ENCODE measurements at places on chromosomes 3 and 15.

GRCh38 chr3:40504636-40505430 is 1.0 kb upstream of the ZNF620 start:
- no peak for DNase-seq

DNA sequence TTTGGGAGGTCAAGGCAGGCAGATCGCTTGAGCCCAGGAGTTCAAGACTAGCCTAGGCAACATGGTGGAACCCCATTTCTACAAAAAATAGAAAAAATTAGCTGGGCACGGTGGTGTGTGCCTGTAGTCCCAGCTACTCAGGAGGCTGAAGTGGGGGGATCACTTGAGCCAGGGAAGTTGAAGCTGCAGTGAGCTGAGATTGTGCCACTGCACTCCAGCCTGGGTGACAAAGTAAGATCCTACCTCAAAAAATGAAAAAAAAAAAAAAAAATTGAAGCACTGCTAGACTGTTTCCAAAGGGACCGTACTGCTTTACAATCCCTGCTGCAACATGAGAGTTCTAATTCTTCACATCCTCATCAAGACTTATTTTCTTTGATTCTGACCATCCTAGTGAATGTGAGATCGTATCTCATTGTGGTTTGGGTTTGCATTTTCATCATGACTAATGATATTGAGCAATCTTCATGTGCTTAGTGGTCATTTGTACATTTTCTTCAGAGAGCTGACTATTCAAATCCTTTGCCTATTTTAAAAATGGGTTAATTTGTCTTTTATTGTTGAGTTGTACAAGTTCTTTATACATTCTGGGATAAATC is 10.8 kb downstream of the CMTM8 start:
- DNase-seq, result no peak

DNA sequence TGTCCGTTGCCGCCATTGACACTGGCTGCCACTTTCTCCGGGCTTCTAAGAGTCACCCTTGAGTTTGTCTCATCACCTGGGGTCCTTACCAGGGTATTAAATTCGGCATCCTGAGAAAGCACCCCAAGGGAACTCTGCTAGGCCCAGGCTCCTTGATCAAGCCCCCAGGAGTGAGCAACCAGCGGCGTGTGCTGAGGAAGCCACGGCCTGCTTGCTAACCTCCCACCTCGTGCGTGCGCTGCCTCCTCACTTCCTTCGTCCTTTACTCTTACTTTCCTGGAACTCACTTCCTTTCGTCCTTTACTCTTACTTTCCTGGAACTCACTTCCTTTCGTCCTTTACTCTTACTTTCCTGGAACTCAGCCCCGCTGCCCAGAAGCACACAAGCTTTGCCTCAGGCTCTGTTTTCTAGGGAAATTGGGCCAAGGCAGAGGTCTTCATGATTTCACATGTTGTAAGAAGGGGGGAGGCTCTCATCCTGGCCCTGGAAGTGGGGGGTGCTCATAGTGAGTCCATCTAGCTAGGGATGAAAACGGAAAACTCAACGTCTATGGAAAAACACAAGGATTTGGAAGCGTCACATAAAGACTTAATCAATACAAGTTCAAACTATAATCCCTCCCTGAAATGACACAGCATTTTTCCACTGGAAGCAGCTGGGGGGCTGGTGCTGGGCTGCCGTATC is 36.7 kb upstream of the BDH1 start:
- no peak for DNase-seq

DNA sequence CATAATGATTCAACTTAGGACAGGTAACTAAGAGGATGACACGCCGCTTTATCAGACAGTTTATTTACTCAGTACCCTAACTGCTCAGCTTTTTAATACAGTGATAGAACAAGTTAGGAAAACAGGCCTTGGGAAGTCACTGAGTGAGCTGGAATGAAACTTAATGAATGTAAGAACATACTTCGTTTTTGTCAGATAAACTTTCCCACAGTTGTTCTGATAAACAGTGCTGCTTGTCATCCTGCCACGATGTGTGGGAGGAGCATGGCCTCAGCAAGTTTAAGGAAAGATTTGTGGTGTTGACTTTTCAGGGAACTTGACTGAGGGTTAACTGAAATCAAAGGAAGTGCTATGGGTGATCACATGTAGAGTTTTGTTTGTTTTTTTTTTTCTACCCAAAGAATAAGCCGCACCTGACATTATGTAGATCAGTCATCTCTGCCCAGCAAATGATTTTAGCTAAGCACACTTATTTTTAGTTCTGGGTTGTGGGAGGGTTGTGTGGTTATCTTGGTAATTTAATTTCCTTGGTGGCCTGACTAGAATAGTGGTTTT is 5.6 kb upstream of the P2RY14 start:
- no peak for DNase-seq

- no peak for DNase-seq
These were observed 214.8 kb downstream of the ZMAT3 start for GRCh38 chr3:178856804-178857203.

DNA sequence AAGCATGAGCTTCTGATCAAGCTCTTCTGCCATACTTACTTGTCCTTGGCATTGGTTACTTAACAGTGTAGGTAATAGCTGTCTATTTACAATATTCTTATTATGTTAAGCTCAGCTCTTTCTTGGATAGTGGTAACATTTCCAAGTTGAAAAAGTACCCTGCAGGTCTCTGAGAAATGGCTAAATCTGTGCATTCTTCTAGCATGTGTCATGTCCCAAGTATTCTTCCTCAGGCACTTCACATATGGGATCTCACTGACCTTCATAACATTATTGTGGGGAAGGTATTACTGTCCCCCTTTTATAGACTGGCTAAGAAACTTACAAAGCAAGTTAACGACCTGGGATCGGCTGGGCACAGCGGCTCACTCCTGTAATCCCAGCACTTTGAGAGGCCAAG is 236.1 kb downstream of the RORA start:
- DNase-seq, result no peak

GRCh38 chr3:176970770-176971169 is 226.5 kb downstream of the TBL1XR1 start:
- no peak for DNase-seq

- DNase-seq, result no peak
These were observed 43.9 kb downstream of the GOLIM4 start for GRCh38 chr3:168051531-168052471.

DNA sequence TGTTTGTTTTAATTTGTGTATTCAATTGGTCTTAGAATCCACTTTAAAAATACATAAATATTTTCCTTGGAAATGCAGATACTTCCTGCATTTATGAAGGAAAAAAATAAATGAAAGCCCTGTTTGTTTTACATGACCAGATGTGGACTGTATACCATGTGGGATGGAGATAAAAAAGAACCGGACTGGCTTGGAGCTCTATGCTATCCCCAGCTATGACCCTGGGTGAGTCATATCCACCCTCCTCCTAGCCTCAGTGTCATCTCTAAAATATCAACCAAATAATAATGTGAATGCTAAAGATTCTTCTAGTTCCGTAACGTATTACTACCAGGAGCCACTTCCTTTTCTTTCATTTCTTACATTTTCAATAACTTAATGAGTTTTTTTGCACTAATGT is 44.5 kb upstream of the PDZRN3 start:
- DNase-seq, result no peak

DNA sequence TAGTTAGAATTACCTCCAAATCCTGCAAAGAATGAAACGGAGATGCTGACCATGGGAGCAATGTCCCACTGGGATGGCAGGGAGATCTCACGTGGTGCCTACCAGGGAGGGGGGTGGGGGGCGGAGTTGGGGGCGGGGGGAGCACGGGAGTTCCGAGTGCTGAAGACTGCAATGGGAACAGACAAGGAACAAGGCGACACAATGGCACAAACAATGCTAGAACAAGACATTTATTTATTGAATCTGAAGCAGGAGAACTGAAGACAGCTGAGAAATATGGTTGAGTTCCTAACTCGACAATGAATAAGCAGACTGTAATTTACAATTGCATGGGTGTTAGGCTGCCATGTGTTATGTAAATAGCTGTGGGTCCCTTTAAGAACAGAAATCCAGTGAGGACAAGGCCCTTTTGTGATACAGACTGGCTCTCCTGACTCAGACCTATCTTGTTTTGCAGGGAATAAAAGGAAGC is 91.2 kb downstream of the AQP9 start:
- DNase-seq, result no peak

DNA sequence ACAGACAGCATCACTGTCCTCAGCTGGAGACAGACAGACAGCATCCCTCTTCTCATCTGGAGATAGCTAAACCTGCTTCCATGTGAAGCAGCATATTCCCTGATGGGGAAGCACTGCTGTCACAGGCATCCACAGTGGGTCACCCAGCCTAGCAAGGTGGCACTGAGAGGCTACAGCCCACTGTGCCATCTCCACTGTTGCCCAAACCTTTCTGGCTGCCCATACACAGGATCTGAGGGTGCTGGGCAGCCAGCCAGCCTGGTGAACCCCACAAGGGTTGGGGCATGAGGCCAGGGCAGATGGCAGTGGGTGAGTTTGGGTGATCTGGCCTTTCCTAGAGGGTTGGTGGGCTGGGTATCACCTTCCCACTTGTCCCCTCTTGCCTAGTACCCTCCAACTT is 11.7 kb downstream of the CHST13 start:
- DNase-seq, result no peak

DNA sequence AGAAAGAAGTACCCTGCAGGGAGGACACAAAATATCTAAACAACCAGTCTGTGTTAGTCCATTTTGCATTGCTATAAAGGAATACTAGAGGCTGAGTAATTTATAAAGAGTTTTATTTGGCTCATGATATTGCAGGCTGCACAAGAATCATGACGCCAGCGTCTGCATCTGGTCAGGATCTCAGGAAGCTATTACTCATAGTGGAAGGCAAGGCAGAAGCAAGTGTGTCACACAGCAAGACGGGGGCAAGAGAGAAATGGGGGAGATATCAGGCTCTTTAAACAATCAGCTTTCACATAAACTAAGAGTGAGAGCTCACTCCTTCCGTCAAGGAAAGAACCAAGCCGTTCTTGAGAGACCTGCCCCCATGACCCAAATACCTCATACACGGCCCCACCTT is 614.8 kb downstream of the ZIC1 start:
- DNase-seq, result no peak

DNA sequence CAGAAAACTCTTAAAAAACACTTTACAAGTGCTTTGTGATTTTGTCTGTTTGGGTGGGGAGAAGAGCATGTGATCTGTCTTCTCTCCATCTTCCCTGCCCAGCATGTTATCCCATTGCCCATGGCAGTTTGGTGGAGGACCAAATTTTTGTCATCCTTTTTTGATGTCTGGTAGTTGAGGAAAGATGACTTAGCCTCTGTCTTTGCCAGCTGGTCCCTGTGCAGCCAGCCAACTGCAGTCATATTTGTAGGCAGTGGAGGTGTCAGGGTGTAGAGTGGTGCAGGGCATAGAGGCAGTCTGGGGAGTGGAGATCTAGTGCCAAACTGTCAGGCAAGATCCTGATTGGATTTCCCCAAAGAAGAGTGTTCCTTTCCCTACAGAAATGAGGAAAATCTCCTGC is 40.7 kb downstream of the GASK1A start:
- no peak for DNase-seq

GRCh38 chr3:99891610-99892285 is 74.1 kb downstream of the CMSS1 start:
- DNase-seq, result no peak

DNA sequence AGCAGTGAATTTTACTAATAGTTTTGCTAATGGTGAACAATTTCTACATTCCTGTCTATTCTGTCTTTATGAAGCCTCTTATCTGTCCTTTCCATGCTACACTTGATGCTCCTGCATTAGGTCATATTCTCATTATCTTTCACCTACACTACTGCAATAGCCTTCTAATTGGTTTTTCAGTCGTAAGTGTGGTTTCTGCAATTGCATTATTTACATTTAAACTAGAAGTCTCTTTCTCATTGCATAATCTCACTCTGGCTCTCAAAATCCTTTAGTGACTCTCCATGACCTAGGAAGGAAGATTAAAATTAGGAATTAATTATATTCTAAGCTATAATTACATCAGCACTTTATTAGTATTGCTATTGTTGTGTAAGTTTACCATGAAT is 686.5 kb downstream of the IGSF11 start:
- no peak for DNase-seq

DNA sequence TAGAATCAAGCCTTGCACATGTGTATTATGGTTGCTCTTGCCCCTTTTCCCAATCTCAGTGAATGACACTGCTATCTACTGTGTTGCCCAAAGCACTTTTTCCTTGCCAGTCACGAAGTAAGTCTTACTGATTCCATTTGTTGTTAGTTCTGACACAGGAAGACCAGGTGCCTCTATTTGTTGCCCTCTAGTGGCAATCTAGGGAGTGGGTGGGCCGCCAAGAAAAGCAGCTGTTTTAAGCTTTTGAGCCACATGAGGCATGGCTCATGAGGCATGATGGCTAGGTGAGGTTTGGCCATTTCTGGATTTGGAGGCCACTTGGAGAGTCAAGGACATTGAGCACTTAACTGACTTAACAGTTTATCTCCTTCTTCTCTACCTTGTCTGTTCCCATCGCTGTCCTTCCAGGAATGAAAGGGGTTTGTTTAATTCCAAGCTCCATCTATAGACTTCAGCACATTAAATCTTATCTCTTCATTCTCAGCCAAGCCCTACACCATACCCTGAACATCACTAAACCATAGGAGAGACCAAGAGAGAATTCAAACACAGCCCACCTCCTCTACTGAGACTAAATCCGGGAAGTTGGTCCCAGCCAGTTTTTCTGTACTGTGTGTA is 103.1 kb downstream of the HCN4 start:
- DNase-seq, result peak; percentile 29

Measured in COR-L47 (cell line).